Fibroblast of the conjunctiva (primary cell): ENCODE measurements at places on chromosomes 7 and 10.

DNA sequence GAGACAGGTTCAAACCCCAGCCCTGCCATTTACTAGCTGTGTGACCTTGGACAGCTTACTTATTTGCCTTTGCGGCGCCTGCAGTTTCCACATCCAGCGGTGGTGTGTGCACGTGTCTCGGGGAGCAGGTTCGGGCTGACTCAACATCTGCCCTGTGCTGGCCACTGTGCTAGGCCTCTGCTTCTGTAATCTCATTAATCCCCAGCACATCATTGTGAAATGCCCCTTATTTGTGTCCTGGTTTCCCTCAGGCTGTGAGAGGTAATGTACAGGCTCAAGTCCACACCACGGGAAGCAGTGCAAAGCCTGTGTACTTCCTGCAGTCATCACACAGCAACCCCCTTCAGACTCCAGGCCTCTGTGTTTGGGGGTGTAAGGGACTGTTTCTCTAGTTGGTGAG is 285.7 kb downstream of the RPS24 start:
- DNase-seq, result no peak

GRCh38 chr7:67251986-67252558 is 255.4 kb downstream of the TYW1 start:
- DNase-seq, result no peak

DNA sequence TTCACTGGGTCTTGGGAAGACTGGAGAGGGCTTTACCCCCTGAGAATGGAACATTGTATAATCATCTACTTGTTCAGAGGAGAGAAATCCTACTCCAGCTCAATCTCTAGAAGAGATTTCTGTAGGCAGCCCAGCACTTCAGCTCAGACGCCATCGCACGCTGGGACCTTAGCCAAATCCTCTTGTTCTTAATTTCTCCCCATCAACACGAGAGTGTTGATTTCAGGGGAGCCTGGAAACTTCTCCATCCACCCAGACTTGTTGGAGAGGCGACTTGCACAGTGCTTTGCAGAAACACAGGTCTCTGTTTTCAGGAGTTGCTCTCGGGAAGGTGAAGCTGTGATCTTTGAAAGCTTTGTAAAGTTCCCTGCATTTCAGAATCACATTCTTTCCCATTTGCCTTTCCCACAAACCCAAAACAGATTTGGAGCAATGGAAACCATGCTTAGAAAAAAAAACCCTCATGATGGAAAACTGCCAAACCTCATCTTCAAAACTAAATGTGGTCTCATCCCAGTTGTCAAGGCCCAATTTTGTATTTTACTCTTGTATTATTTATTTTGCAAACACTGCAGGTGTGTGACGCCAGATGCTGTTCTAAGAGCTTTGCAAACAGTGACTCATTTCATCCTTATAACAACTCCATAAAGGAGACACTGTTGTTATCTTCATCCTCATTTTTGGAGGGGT is 60.9 kb downstream of the CALML3 start:
- no peak for DNase-seq

DNA sequence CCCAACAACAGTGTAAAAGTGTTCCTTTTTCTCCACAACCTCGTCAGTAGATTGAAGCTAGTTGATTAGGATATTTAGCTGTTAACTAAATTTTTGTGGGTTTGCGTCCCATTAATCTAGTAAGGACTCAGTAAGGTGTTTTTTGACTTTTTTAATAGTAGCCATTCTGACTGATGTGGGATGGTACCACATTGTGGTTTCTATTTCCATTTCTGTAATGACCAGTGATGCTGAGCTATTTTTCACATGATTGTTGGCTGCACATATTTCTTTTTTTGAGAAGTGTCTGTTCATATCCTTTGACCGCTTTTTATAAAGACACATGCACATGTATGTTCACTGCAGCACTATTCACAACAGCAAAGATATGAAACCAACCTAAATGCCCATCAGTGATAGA is 5.6 kb upstream of the LRRN3 start:
- DNase-seq, result no peak

- DNase-seq, result no peak
These were observed 562 bp downstream of the TMEM243 start for GRCh38 chr7:87218796-87219544.

DNA sequence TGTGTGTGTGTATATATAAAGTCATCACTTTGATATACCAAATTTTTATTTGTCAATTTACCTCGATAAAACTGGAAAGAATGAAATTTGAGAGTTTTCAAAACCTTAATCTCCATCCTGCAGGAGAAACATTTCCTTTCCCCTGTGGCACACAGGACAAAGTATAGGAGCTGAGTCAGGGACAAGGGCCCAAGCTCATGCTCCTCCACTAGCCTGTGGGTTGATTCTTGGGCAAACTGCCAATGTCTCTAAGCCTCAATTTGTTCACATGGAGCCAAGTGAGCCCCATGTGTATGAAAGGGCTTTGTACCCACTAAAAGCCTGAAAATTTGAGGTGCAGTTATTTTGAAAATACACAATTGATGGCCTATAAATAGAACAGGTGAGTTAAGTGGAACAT is 60.3 kb upstream of the IL6 start:
- no peak for DNase-seq

GRCh38 chr10:43673471-43673870 is 24.8 kb upstream of the ZNF32 start:
- DNase-seq, result no peak

GRCh38 chr7:114889646-114890285 is 32.1 kb upstream of the MDFIC start:
- peak; percentile 93 for DNase-seq

DNA sequence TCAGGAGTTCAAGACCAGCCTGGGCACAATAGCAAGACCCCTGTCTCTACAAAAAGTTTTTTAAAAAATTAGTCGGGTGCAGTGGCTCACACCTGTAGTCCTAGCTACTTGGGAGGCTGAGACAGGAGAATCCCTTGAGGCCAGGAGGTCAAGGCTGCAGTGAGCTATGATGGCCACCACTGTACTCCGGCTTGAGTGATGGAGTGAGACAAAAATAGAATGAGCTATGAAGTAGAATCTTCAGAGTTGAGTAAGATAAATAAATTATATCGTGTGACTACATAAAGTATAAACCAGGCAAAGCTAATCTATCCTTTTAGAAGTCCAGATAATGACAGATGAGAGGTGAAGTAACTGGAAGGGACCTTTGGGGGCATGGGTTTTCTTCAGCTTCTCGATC is 15.3 kb upstream of the MRPS24 start:
- DNase-seq, result no peak

DNA sequence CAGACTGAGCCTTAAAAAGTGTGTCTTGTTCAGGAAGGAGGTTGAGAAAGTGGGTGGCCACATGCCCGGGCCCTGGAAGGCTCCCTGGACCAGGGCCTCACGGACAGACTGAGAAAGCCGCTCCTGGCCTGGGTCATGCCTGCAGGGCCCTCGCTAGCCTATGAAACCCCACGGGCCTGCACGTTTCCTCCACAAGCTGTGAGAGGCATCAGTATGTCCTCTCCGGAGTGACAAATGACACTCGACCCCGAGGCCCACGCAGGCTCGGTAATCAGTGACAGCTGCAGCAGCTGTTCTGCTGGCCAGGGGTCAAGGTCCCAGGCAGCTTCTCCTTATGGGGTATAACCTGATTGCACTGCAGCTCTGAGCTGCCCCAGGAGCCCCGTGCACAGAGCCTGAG is 47.6 kb downstream of the ASB13 start:
- no peak for DNase-seq

- no peak for DNase-seq
These were observed 4.6 kb downstream of the NKX2-3 start for GRCh38 chr10:99537086-99537988.

DNA sequence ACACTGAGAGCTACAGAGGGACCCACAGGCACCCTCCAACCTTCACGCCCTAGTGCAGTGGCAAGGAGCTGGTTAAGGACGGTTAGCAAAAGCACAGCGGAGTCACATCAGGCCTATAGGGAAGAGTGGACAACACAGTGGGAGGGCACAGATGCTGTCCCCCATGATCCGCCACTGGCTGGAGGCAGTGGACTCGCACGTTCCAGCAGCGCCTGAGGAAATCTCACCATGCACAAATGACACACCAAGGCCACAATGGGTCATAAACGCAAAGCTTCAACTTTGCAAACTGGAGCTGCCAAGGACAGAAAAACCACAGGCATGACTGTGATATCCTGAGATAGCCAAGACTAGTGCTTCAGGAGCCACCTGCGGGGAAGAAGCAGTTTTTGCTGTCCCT is 58.8 kb downstream of the GRB10 start:
- DNase-seq, result no peak

DNA sequence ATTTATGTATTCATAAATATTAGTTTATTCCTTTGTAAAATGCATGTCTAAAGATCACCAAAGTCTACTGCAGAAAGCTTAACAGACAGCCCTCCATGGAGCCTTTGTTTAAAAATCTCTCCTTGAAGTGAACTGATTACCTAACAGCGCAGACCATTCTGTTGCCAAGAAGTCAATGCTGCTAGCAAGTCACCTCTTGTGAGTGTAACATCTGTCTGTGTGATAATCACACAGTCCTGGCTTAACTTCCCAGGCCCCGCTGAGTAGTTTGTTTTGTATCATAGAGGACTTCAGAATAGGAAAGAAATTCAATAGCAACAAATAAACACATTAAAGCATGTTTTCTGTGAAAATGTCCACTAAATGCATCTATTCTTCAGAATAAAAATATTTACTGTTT is 435.3 kb upstream of the IGFBP3 start:
- DNase-seq, result no peak

GRCh38 chr7:288671-289101 is 1.3 kb upstream of the FOXL3 start:
- DNase-seq, result no peak

DNA sequence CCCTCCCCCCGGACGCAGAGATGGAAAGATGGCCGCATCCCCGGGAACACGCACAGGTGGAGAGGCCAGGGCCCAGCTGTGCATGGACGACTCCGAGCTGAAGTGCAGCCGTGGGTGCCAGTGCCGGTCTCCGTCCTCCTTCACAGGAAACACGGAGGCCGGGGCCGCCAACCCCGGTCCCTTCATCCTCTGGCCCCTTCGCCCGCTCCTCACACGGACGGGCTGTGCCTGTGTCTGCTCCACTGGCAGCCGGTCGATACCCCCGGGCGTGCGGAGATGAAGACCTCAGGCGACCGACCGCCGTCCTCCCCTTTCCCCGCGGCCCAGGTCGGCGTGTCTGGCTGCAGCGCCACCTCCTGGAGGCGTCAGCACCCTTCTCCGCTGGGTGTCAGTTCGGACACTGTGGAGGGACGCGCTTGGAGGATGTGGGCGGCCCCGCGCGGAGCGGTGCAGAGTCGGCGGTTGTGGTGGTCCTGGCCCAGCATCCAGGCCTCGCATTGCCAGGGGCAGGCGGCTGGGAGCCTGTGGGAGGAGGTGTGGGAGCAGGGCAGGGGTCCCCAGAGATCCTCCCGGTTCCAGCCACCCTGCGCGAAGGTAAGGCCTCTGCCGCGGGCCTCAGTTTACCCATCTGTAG is 9.9 kb downstream of the ZNF511 start:
- DNase-seq, result peak; percentile 13

GRCh38 chr7:116953372-116953905 is at the start of gene ST7:
Gene ST7 (plus strand): TSS chr7:116953501. CDS start chr7:116953541, 40 bp downstream.
- no peak for DNase-seq

GRCh38 chr7:55073976-55074528 is 55.2 kb downstream of the EGFR start:
- peak; percentile 81 for DNase-seq

DNA sequence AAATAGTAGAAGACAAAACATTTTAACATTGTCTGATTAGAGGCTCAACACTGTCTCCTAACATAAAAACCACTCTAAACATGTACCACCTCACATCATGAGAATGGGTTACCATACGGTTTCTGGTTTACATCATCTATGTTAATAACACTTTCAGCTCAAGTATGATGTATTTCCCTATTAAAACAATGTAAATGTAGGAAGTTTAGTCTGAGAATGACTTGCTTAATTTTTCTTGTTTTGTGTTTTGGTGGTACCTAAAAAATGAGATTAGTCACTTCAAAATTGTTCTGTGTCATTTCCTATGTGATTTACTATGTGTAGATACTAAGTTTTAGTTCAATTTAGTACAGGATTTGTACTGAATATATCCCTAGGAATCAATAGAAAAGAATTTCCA is 195.8 kb upstream of the SEMA3C start:
- no peak for DNase-seq

DNA sequence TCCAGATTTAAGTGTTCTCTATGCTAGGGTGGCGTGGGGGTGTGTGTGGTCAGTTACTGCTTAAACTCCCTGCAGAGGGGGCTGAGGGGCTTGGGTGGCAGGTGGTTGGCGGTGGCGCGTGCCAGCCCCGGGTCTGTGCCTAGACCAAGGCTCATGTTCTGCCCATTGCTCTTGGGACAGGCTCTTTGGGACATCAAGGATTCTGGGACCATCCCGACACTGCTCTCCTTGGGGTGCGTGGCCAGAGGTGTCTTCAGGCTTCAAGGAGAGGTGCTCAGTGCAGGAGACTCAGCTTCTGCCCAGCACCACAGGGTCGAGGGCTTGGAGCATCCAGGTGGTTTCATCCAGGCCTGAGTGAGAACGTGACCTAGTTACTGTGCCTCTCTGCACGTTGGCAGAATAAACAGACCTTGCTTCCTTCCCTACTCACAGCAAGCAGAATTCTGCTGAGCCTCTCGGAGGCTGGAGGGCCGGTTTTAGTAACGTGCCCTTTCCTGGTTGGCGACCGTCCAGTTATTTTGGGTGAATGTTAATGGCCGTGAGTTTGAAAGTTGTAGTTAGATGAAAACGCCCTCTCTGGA is 39.9 kb downstream of the CAMK1D start:
- no peak for DNase-seq

- DNase-seq, result no peak
These were observed 76.7 kb downstream of the GPR26 start for GRCh38 chr10:123742751-123743440.

DNA sequence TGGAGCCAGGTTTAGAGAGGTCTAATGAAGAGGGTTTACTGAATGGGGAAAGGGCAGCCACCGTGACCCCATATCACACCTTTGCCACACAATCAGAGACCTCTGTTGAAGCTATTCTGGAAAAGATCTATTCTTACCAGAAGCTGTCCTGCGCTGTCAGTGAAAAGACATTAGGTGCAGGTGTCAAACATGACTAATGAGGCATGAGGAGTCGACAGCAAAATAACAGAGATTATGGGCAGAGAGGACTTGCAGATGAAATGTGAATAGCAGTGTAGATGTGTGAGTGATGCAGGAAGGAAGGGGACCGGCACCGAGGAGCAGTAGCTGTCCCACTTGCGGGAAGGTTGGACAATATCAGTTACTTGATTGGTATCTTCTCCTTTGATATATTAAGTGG is 627.7 kb upstream of the GALNT17 start:
- no peak for DNase-seq
